ENCODE measurements at places on chromosomes 5 and 9.

DNA sequence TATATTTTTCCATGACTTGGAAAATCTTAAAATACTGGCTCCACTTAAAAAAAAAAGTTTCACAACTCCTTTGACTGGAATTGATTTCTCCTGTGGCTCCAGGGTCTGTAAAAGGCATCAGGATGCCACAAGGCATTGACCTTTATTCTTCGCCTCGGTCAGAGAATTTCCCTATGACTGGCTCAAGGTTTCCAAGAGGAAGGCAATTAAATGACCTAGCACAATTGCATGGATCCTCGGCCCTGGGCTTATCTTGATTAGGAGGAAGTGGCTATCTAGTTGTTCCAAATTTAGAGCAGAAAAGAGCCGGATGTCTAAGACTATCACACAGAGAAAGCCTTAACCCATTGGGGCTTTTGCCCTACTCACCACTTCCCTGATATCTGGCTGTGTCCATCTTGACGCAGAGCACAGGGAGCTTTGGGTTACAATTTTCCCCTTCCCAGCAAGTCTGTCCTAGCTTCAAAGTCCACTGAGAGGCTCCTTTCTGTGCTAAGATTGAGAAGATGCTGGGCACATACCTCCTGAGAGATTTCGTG is 56.9 kb upstream of the COL15A1 start:
- DNase-seq, result no peak

- no peak for DNase-seq
Observed at GRCh38 chr5:126658561-126658960, 57.8 kb downstream of the PHAX start.

DNA sequence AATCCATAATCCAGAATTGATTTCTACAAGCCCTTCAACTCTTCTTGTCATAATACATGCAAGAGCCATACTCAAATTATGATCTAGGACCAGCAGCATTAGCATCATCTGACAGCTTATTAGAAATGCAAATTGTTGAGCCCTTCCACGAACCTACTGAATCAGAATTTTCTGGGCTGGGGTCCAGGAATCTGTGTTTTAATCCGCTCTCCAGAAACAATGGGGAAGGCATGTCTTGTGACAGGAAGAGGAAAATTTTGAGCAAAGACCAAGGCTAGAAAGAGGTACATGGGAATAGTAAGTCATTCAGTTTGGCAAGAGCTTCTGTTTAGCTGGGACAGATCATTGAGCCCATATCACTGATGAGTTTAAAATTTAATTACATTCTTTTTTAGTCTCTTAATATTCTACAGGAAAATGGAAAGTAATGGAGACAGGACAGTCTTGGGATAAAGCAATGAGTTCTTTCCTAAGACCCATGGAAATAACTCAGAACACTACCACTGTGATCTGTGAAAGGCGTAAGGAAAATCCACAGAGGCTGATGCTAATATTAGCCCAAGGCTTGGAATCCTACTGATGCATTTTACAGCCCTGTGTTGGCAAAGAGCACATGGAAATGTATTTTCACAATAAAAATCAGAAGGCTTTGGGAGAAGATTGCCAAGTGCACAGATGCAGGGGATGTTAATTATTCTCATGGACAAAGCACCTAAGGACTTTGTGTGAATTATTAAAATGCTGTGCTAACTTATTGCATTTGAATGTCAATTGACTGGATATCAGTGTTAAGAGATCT is 73.7 kb upstream of the STK32A start:
- no peak for DNase-seq

GRCh38 chr5:107794741-107795140 is 124.0 kb upstream of the EFNA5 start:
- no peak for DNase-seq

DNA sequence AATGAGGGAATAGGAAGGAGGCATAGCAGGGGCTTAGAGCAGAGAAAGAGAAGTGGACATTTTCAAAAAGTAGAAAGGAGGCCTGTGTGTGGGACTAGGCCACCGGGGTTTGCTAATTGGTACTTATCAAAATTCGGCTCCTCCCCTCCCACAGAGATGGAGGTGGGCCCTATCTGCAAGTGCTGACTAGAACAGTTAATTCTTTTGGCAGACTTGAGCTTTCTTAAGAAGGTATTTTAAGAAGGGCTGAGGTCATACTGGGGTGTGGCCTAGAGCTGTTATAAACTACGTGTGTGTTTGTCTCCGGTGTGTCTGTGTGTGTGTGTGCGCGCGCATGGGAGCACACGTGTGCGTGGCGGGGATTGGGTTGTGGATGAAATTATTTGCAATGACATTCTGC is 1086.5 kb downstream of the EFNA5 start:
- DNase-seq, result no peak

- no peak for DNase-seq
Observed at GRCh38 chr9:121735793-121736770, 84.6 kb downstream of the DAB2IP start.
